NCI-H2029 treated with DMSO at 0.1 percent for 48 hours (cell line): ENCODE measurements at places on chromosomes 11 and 22.

- DNase-seq = no peak
Observed at GRCh38 chr11:122028545-122028944, 87.5 kb downstream of the BLID start.

DNA sequence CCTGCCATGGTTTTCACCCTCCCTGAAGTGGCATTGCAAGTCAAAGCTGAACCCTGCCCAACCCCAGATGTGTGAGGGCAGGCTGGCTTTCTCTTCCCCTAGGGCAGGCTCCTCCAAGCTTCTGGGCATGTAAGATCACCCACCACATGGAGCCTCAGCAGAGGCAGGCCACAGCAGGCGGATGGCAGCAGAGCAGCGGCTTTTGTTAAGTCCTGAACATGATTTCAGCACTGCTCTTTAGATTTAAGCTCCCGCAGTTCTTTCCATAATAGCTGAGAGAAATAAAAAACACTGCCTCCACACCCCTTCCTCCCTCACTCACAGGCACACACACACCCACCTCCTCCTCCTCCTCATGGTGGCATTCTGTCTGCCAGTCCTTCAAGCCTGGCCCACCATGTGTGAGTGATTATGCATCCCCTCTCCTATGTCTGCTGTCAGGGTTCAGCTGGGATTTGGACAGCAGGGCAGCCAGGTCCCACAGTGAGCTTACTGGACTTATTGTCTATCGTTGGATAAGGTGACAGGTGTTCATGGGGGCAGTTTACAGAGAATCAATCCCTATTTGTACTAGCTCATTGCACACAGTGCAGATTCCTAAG lies 5.0 kb upstream of the NTM start:
- no peak for DNase-seq

DNA sequence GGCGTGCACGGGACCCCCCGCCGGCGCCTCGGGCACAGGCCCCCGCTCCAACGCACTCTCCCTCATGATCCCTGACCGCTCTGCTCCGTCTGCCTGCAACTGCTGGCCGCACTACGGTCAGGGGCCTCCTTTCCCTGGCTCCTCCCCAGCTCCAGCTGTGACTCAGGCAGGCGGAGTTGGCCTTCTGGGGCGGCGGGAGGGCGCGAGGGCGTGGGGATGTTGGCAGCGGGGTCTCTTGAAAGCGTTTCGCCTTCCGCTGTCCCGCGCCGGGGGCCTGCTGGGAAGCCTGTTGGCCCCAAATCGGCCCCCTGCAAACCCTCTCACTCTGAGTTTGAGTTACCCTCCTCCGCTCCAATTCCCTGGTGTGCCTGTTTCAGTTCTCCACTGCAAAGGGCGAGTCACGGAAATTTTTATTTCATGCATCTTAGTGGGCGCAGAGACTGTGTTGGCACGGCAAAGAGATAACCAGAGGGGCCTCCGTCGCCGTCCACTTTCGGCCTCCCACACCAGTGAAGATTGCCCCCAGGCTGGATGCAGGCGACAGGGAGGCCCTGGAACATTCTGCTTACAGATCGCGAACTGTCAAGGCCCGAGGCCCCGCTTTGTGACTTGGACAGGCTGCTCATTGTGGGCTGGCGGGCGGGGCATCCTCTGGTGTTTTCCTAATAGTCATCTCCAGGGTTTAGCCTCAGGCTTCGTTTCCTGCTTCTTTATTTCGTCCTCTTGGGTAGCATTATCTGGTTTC lies at the start of gene CAVIN3:
Gene CAVIN3 (minus strand): TSS at position 91 of the 745 bp plus-strand sequence. CDS start 25 bp downstream, at position 66.
- DNase-seq = no peak

DNA sequence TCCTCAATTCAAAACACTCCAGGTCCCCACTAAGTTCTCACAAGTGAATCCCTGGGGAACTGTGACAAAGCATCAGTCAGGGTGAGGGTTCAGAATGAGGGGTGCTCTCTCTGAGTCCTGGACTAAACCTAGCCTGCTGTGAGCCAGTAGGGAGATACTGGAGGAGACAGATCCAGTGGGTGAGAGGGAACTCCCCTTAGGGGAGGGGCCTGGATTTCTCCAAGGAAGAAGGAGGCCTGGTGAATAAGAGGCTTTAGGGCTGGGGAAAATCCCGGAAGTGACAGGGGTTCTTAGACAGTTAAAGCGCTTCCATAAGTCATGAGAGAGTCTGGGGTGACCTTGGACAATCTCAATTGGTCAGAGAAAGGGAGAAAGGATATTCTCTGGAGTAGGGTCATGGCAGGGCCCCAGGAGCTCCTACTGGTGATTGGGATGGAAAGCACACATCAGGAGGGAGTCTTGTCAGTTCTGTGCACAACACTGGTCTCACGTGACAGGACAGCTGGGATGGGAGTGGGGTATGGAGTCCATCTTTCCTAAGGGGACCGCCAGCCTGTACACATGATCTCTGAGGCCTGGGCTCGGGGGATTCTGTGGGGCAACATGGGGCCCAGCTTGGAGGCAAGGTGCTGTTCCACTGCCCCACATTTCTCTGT lies 1.5 kb downstream of the TBC1D10A start:
- DNase-seq = no peak

GRCh38 chr22:37192204-37192603 lies 4.2 kb upstream of the C1QTNF6 start:
- no peak for DNase-seq

- DNase-seq = no peak
Observed at GRCh38 chr11:95999711-96000406, 76.0 kb upstream of the MTMR2 start.

DNA sequence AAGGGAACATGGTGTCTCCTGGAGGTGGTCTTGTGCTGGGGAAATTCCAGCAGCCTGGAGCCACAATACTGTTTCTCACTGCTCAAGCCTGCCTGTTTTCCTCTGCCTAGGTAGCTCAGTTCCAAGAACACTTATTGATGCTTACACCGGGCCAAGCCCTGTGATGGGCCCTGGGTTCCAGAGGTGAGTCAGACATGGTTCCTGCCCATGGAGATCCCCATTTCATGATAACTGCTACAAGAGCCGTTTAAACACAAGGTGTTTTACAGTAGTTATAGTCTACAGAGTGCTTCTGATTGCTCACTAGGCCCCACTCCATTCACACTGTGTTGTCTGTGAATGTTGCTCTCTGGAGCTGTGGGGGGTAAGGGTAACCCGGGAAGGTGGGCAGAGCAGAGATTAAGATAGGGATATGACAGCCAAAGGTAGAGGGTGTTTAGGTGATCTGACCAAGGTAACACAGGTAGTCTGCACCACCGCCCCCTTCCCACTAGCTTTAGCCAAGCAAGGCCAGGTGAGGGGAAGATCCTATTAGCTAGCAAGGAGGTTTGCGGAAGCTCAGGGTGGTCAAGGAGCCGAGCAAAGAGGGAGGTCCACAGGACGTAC lies 696 bp upstream of the MICAL2 start:
- no peak for DNase-seq

DNA sequence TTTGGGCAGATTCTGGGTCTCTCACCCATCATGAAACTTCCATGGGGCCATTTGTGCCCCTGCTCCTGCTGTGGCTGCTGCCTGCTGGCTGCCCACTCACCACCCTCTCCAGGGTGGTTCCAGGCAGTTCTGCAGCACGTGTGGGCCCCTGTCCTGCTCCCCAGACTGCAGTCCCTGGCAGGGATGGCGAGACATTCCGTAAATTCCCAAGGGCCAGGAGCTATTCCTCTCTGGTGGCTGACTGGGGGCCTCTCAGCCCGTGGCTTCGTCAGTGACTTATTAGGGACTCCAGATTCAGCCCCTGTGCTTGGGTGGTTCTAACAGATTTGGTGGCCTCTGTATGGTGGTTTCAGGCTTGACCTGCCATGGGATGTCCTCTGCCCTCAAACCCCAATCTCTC lies 3.9 kb upstream of the SLC22A8 start:
- DNase-seq = no peak

DNA sequence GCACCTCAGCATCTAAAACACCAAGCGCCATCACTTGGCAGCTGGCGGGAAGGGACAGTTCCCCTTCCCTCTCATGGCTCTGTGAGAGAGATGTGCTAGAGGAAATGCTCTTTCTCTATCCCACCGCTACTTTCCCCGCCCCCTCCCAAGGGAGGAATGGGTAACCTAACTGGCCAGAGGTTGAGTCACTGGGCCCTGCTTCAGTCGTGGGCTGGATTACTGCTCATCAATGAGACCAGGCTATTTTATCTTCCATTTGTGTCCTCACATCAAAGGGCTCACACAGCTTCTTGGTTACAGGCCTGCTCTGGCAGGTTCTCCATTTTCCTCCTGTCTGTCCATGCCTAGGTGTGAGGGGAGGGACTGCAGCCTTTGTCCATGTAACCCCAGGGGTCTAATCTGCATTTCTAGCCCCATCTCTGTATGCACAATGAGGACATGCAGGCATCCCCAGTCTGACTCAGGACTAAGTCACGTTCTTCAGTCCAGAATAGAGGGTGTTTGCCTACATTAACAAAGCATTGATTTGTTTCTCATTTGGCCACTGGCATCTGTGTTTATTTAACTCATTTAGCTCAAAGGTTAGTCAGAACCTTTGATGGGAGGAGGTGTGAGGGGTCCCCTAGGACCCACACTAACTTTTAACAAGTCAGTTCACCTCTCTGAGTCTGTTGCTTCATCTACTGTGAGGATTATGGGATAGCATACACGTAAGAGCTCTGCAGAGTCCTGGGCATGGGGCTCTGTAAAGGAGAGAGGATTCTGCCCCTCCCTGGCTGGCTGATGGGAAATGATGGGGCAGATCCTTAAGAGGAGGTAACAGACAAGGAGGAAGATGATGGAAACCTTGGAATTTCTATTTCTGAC lies 99.1 kb downstream of the XRRA1 start:
- DNase-seq = no peak

DNA sequence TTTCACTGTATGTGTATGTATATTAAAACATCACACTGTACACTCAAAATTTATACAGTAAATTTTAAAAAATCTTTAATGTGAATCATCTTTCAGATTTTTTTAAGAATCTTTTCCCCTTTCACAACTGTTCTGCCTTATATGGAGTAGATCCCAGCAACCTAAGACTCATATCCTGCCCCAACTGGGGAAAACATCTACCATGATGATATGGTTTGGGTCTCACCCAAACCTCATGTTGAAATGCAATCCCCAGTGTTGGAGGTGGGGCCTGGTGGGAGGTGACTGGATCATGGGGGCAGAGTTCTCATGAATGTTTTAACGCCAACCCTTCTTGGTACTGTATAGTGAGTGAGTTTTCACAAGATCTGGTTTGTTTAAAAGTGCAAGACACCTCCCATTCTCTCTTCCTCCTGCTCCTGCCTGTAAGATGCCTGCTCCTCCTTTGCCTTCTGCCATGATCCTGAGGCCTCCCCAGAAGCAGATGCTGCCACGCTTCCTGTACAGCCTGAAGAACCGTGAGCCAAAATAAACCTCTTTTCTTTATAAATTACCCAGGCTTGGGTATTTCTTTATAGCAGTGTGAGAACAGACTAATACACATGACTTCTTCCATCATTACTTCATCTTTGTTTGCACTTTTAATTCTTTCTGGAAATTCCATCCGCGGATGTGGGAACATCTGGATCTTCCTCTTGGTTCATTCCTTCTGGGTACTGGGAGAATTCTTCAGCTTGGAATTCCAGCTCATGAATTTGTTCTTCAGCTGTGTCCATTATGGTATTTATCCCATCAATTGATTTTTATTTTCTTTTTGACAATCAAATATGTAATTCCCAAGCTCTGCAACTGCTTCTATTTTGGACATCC lies 36.9 kb downstream of the LINC01488 start:
- no peak for DNase-seq

- no peak for DNase-seq
Observed at GRCh38 chr11:127656116-127656836, 655.7 kb upstream of the KIRREL3 start.

DNA sequence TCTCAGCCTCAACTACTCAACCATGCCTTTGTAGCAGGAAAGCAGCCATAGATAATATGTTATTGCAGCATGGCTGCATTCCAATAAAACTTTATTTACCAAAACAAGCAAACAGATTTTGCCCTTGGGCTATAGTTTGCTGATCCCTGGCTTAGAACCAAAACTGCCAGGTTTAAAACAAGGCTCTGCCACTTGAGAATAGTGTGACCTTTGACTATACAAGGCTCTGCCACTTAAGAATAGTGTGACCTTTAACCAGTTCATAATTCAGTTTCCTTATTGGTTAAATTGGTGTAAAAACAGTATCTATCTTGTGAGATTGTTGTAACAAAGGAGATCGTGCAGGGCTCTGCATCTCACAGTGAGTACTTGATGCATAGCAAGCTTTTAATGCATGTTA lies 217.3 kb upstream of the MTNR1B start:
- DNase-seq = no peak

DNA sequence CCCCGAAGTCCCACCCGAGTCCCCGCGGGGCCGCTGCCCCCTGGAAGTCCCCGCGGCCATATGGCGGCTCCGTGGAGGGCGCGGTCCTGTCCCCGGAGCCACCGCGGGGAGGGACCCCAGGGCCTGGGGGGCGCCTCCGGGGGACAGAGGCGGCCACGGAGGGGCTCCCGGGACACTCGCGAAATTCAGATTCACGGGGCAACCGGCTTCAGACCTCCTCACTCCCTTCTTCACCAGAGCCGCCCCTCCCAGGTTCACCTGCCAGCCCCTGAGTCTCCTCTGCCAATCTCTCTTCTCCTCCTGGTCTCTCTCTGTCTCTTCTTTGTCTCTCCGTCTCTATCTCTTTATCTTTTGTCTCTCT lies 28.2 kb upstream of the TOLLIP start:
- no peak for DNase-seq
